Inflammatory macrophage treated with lipopolysaccharide for 4 hours (primary cell): ENCODE measurements at places on chromosomes 5 and 9.

- DNase-seq: no peak
Measured at GRCh38 chr9:116800885-116801284, 113.8 kb downstream of the TRIM32 start.

DNA sequence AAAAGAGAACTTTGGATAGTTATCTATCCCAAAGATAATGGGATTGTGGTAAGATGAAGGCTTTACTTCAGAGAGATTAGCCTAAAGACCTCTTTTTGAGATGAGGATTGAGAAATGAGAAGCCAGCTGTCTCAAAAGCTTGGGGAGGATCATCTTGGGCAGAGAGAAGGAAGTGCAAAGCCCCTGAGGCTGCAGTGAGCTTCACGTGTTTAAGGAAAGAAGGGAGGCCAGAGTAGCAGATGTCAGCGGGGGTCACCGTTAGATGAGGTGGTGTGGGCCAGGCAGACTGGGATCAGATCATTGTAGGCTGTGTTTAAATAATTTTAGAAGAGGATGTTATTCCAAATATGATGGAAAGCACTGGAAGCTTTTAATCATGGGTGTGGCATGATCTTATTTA is 270.1 kb downstream of the ARHGEF28 start:
- DNase-seq: no peak

GRCh38 chr9:116154334-116154975 is 864 bp downstream of the PAPPA start:
- no peak for DNase-seq

- no peak for DNase-seq
Measured at GRCh38 chr5:168292786-168293696, 1.6 kb downstream of the WWC1 start.

- DNase-seq: peak; percentile 78
Measured at GRCh38 chr5:36944607-36945225, 68.1 kb downstream of the NIPBL start.

GRCh38 chr9:110065532-110065931 is 142.4 kb downstream of the C9orf152 start:
- DNase-seq: peak; percentile 95

GRCh38 chr9:36744678-36745077 is 172.0 kb downstream of the MELK start:
- no peak for DNase-seq

DNA sequence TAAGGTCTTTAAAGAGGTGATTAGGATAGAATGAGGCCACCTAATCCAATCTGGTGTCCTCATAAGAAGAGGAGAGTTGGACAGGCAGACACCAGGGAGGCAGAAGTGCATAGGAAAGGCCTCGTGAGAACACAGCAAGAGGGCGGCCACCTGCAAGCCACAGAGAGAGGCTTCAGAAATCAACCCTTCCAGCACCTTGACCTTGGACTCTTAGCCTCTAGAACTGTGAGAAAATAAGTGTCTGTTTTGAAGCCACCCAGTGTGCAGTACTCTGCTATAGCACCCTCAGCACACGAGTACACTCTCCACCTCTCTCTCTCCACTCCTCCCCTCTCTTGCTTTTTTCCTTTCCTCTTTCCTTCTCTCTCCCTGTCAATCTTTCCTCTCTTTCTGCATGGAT is 26.8 kb downstream of the NIPAL4 start:
- no peak for DNase-seq

- no peak for DNase-seq
Measured at GRCh38 chr9:35791297-35791921, at the start of gene NPR2. Gene NPR2, plus strand, starts transcription at chr9:35791591. Its CDS starts 818 bp downstream, at chr9:35792409.

- DNase-seq: no peak
Measured at GRCh38 chr9:6959270-6960000, 201.7 kb downstream of the KDM4C start.

DNA sequence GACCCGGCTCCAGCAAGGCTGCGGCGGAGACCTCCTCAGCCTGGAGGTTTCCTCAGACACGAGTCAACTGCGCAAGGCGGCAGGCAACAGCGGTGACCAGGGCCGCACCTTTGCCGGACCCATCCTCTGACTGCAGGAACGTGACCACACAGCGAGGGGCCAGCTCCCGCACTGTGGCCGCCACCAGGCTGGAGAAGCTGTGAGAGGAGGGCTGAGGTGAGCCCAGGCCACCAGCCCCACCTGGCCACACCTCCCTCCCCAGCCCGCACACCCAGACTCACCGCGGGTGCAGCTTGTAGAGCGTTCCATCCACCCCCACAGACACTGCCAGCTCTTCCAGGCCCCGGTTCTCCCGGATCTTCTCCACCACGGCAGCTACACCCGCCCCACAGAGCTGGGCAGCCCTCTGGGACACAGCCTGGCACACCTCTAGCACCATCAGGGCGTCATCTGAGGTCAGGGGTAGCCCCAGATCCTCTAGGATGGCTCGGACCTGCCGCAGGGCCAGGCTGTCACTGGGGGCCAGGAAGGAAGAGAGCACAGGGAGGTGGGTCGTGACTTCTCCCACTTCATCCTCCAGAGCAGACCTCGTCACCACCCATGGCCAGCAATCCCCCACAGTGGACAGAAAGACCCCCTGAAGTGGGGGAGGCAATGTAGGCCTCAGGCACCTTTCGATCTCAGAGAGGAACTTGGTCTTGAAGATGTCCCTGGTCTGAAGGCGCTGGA is 18.0 kb downstream of the HK3 start:
- no peak for DNase-seq

GRCh38 chr5:109936996-109937395 is 247.3 kb downstream of the MAN2A1 start:
- DNase-seq: no peak

GRCh38 chr5:132469380-132470009 is 21.1 kb downstream of the IRF1 start:
- DNase-seq: no peak

GRCh38 chr5:136207631-136208030 is 14.7 kb upstream of the SMIM32 start:
- no peak for DNase-seq

GRCh38 chr5:51027271-51027670 is 356.0 kb upstream of the ISL1 start:
- DNase-seq: no peak

- DNase-seq: no peak
Measured at GRCh38 chr5:53779541-53779981, 219.1 kb downstream of the NDUFS4 start.

DNA sequence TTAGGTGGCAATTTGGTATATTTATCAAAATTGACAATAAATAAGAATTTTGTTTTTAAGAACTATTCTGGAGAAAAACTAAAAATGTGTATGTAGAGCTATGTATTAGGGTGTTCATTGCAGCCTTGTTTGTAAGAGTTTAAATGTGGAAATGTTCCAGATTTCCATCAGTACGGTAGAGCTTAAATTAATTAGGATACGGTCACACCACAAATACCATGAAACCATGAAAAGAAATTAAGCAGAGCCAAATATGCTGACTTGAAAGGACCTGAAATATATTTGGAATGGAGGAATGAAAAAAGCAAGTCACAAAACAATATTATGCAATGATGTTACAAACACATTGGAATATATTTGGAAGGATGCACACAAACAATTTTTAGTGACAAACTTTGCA is 64.6 kb downstream of the ACTBL2 start:
- DNase-seq: no peak

GRCh38 chr5:140267559-140268018 is 35.3 kb downstream of the PFDN1 start:
- DNase-seq: no peak

GRCh38 chr9:118975736-118976135 is 393.5 kb downstream of the BRINP1 start:
- no peak for DNase-seq

DNA sequence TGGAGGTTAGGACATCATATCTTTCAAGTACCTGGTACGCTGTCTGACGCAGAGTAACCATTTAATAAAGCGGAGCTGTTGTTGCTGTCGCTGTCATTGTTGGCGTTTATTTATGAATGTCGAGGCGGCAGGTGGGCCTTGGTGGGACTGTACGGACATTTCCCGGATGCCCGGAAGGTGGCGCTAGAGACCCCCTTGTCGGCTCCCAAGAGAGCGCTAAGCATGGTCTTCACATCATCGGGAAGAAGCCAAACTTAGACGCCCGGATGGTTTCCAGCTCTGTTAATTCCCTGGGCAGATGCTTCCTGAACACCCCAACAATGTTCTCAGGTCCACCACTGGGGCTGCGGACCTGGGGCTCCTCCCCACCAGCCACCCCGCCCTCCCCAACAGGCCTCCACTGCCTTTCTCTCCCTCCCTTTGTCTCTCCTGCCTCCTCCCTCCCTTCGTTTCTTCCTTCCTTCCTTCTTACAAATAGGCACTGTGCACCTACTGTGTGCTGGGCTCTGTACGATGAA is 54.1 kb downstream of the DUSP1 start:
- peak; percentile 68 for DNase-seq

DNA sequence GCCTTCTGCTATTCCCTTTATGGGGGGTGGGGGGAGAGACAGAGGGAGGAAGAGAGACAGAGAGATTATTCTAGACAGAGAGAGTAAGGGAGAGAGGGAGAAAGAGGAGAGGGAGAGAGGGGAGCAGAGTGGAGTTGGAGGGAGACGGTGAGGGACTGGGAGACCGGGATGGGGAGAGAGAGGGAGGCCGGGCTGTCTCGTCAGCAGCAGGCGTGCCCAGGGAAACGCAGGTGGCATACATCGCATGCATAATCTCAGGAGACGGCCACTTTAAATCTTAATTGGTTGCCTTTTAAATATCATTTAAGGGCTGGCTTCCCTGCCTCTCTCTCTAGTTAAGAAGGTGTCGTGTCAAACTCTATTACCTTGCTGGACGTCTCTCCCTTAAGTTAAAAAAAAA is 8.4 kb downstream of the IRX4 start:
- no peak for DNase-seq

GRCh38 chr9:121285835-121286687 is 18.1 kb downstream of the GSN start:
- DNase-seq: peak; percentile 80

GRCh38 chr5:172707285-172708182 is 63.5 kb downstream of the DUSP1 start:
- peak; percentile 45 for DNase-seq

GRCh38 chr5:177320879-177321278 is 9.2 kb upstream of the MXD3 start:
- DNase-seq: peak; percentile 72

DNA sequence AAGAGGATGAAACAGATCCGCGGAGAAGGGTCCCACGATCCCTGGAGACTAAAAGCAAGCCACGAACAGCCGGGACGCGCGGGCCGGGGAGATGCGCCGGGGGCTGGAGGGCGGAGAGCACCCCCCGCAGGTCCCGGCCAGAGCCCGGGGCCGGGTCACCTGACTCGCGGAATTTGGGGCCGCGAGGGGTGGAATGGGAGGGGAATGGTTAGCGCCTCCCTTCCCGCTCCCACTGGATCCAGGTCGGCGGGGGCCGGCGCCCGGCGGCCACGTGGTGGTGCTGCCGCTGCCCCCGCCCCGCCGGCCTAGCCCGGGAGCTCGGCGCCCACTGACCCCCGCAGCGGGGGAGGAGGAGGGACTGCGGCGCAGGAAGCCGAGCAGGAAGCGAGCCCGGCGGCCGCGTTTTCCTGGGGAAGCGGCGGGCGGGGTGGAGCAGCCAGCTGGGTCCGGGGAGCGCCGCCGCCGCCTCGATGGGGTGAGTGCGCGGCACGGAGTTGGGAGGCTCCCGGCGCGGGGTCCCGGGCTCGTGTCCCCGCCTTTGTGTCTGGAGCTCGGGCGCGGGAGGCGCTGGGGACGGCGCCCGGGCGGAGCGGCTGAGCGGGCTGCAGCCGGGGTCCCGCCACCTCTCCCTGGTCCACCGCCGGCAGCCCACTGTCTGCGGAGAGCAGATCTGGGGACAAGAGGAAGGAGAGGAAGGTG is at the start of gene RAI14:
TSS of gene RAI14 (plus strand) at position 328 of the 699 bp plus-strand sequence. CDS start 30,592 bp downstream, outside the sequence.
- peak; percentile 28 for DNase-seq

GRCh38 chr9:93343663-93344062 is 107.8 kb upstream of the FAM120A start:
- no peak for DNase-seq

- DNase-seq: no peak
Measured at GRCh38 chr9:22141908-22142307, 132.8 kb upstream of the CDKN2B start.

DNA sequence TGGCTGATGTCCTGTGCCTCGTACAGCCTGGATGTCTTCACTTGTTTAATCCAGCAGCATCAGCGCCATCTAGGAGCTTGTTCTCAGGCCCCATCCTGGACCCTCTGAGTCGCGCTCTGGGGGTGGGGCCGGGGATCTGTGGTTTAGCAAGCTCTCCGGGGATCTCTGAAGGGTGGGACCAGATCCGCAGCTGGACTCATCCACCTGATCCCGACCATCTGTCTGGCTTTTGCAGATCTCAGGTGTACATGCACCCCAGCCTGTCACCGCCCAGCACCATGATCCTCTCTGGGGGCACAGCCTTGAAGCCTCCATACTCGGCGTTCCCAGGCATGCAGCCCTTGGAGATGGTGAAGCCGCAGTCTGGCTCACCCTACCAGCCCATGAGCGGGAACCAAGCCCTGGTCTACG is 15.1 kb upstream of the POMT1 start:
- DNase-seq: no peak

- DNase-seq: no peak
Measured at GRCh38 chr5:39657943-39658342, 233.2 kb upstream of the DAB2 start.

- no peak for DNase-seq
Measured at GRCh38 chr5:34021334-34021733, 13.5 kb upstream of the AMACR start.

GRCh38 chr5:56054666-56055065 is 59.9 kb upstream of the IL6ST start:
- DNase-seq: no peak

DNA sequence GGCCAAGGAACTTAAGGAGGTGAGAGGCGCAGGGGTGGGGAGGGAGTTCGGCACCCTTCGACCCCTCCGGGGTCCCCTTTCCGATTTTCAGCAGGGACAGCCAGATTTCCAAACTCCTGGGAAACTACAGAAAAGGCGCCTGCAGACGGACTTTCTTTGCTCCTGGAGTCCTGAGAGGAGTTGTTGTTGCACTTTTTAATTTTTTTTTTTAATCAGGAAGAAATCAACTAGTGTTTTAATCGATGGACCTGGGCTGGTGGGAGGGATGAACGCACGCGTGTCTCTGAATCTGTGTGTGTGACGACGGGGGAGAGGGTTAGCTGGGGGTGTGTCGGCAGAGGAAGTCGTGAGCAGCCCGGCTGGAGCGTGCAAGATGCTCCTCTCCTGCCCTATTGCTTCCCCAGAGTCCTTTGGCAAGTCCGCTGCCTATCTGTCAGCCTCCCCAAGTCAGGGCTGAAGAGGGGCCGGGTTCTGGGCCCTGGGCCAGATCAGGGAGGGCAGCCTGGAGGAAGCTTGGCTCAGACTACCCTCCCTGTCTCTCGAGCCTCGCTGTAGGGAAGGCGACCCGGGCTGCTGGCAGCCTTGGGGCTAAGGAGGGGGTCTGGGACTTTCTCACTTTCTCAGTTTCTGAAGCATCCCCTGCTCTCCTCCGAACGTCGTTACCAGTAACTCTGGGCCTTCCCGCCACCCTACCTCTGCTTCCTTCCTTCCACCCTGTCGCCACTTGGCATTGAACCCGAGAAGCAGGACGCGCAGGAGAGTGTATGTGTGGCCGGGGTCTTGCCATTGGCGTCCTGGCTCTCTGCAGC is 731 bp downstream of the PRR16 start:
- DNase-seq: peak; percentile 45

DNA sequence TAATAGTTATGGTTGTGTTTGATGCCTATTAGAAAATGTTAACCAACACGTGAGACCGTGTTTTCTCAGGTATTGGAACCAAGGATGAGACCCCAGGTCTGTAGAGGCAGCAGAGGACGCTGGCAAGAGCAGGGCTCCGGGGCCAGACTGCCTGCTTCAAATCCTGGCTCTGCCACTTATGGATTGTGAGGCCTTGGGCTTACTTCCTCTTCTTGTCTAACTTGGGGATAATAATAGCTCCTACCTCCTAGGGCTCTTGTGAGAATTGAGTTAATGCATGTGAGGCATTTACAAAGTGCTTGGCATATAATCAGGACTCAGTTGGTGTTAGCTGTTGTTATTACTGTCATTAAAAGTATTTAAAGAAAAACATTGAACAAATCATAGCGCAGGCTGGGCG is 85.5 kb upstream of the PITX1 start:
- DNase-seq: peak; percentile 43
